Stromal cell of bone marrow (primary cell): ENCODE measurements at places on chromosomes 3 and 15.

DNA sequence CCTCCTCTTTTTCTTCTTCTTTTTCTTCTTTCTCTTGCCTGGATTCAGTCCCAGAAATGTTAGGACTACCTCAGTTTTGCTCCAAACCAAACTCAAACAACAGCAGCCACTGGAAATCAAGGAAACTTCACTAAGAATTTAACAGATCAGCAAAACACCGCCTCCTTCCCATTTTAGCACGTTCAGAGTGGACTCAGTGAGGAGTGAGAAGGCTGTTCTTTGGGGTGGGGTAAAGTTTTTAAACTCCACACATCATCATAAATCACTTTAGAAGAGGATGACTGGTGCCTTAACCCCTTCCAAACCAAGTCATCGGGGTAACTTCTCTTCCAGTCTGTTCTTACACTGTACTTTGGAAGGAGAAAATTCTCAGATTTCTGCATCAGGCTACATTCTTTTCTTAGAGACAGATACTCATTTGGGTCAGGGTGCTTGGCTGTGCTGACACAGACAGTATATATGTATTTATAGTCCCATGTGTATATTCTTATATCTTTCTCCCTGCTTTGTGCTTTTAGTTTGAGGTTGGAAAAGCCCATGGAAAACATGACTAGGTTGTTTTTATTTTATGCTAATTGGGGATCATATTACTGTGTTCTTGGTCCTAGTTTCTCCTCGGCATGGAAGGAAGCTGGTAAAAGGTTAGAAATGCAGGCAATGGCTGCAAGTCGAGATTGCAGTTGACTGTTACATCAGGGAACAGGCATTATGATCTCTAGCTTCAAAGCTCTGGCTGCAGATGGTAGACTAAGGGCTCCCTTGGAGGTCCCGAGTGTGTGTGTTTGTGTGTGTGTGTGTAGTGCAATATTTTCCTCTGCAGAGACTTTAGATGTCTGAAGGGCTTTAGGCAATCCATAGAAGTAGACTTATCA lies at the start of gene CCDC80:
Gene CCDC80, minus strand, starts transcription at position 214 of the 872 bp plus-strand sequence. CDS start 1,238 bp downstream, outside the sequence.
- peak; percentile 86 for DNase-seq

GRCh38 chr3:187900993-187901755 lies 155.9 kb upstream of the BCL6 start:
- no peak for DNase-seq

GRCh38 chr3:68018275-68018674 lies 363.9 kb upstream of the SUCLG2 start:
- no peak for DNase-seq

DNA sequence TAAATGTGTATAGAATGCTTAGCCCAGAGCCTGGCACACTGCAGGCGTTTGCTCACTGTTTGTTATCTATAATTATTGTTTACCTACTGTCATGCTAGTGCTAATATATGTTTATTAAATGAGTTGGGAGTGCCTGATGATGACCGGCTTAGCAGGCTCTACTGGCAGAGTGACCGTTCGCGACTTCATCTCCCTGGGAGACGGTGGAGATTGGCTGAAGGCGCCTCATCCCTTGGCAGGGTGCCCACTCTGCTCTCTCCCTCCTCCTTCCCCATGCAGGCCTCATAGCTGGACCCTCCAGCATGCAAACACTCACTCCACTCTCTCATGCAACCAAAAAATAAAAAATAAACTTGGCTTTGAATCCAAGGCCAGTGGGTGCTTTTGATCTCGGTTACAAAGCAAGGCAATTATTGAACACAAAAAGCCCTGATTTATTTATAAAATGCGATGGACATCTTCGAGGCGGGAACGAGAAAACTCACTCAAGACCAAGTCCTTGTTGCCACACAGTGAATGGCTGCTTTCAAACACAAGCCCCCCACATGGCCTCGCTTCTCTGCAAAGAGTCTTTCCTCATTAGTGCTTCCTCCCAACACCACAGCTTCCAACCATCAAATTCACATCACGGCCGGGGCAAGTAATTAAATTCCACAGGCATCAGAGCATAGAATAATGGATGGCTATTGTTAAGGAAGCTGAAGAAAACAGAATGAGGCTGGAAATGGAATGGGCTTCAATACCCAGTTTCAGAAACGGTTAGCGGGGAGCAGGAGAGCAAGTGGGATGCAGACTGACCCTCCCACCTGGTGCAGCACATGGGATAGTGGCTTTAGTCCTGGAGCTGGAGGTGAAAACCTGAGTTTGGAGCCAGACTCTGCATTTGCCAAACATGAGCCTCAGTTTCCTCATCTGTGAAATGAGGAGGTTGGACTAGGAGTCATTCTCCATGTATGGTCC lies 135.7 kb upstream of the RAD18 start:
- DNase-seq, result no peak

GRCh38 chr15:77004189-77004588 lies 9.3 kb downstream of the PSTPIP1 start:
- DNase-seq, result no peak

- DNase-seq, result no peak
These were observed 1.5 kb downstream of the TPRA1 start for GRCh38 chr3:127588806-127589577.

- DNase-seq, result no peak
These were observed 565.3 kb downstream of the CADM2 start for GRCh38 chr3:85524104-85524503.

DNA sequence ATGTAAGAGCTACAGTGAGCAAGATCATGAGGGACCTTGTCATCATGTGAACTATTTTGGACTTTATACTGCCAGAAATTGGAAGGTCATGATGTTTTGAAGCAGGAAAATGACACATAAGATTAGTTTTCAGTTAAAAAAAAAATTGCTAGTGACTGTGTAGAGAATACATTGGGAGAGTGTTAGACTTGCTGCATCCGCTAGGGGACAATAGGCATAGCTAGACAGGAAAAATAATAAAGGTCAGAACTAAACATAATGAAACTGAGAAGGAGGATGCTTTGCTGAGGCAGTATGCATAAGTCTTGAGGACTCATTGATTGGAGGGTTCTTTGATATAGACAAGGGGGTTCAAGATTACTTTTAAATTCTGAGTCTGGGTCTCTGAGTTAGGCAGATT lies 275.8 kb upstream of the KCNH8 start:
- DNase-seq, result no peak

DNA sequence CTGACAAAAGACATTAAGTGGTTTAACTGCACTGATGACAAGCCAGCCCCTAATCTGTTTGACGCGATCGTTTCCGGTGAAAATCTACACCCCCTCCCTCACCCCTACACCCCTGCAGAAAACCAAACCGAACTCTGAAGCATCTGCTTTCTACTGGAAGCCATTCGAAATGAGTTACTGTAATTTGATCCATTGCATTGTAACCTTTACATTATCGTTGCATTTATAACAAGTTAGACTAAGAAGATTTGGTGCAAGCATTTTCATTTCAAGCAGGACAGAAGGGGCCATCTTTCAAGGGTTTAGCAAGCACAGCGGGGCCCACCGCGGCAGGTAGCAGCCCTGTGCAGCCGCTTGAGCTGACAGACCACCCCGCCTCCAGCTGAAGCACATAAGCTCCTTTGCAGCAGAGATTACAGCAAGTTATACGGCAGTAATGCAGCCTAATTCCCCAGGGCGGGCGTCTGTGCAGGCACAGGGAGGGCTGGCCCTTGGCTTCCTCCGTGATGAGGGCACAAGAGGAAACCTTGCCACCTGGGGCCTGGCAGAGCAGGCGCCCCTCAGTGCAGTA lies 79.3 kb downstream of the CHSY1 start:
- no peak for DNase-seq

GRCh38 chr3:43024181-43024885 lies 45.2 kb downstream of the GASK1A start:
- no peak for DNase-seq

DNA sequence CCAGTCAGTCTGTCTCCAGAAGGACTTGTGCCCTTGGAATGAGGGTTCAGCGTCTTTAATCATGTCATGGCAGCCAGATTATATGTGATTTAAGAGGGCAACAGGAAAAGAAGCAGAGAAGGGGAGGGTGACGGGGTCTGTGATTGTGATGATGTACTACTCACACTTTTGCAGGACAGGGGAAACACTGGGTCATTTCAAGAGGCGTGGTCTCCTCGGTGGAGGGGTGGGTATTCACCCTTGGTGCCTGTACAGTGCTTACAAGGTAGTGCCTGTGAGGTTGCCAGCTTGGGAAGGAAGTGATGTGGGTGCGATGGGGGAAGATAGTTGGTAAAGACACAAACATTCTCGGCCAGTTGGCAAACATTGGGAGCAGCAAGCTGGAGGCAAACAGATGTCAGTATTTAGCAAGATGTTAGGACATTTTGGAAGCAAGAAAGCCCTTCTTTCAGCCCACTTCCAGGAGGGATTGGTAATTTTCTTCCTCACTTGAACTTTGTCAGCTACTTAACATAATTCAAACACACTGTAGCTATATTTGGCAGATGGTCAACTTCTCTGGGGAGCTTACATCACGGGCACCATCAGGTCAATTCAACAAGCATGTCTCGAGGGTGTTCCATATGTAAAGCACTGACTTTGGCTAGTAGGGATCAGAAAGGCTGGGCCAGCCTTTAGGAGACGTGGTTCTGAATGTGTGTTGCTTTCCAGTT lies 71.4 kb upstream of the ROPN1 start:
- peak; percentile 21 for DNase-seq

DNA sequence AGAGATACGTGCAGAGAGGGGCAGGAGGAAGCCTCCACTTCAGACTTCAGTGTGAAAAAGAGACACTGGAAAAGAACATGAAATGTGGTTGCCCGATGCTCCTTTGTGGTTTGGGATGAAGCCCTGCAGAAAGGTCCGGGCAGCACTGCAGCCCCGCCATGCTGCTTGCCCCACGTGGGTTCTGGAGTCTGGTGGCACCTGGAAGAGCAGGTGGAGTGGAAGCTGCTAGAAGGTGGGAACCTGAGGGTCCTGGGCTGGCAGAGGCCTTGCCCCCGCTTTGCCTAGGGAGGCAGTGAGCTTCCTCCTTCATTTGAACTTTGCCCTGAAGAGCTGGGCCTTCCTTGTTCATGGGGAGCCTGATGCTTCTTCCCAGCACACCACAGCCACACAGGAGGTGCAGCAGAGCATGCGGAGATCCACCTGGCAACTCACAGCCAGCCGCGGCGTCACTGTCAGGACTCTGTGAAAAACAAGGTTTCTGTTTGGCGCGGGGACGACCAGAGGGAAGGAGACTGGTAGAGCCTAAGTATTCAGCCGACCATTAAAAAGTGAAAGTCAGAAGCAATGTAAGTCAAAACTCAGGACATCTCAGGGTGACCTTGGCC lies 59.0 kb downstream of the APBA2 start:
- no peak for DNase-seq

- DNase-seq, result no peak
These were observed 13.6 kb downstream of the ARF4 start for GRCh38 chr3:57583544-57583943.

DNA sequence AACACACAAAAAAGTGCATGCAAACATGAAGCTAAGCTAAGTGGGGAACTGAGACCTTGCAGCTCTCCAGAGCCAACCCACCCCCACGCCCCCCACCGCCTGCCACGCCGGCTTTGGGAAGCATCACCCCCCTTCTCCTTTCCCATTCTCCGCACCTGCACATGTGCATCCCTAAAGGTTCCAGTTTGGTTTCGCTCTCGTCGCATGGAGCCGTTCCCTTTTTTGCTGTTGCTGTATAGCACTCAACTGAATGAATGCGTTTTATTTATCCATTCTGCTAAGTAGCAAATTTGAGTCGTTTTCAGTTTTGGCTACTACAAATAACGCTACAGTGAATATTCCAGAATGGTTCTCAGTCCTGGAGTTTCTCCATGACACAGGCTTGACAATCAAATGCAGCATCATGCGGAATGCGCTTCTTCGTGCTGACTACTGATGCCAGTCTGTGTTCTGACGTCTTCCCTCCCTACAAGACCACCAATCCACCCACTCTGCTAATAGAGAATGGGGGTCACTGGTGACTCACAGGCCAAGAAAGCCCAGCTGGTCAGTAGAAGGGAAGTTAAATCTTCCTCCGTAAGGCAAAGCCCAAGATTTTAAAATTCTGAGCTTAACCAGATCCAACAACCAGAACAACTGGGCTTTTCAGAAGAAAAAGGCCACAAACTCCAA lies 115.3 kb downstream of the XXYLT1 start:
- DNase-seq, result no peak

DNA sequence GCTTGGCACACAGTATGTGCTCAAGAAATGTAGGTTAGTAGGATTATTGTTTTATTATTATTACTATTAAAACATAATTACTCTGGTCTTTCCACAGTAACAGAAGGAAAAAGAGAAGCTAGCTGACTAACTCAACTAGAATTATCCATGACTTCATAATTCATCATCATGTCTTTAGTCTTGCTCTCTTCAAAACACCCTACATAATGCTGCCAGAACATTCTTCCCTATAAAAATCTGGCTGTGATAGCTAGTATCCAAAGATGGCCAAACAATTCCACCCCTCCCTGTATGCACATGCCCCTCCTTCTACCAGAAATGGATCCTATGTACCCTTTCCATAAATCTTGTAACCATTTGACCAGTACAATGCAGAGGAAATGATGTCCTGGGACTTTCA lies 48.8 kb upstream of the SRGAP3 start:
- DNase-seq, result peak; percentile 52

DNA sequence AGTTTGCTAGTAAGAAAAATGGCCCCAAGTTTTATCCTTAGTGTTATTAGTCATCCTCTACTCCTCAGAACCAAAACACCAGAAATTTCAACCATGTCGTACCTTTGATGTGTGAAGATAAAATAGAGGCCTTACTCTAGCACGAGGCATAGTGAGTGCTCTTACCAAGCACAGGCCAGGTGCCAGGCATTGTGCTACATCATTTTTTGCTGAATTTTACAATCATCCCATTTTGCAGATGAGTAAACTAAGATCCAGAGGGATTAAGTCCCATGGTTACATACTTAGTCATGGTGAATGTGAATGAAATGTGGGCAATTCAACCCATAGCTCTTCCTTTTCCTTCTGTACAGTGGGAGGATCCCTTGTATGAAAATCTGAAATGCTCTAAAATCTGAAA lies 15.2 kb downstream of the LMCD1 start:
- no peak for DNase-seq

DNA sequence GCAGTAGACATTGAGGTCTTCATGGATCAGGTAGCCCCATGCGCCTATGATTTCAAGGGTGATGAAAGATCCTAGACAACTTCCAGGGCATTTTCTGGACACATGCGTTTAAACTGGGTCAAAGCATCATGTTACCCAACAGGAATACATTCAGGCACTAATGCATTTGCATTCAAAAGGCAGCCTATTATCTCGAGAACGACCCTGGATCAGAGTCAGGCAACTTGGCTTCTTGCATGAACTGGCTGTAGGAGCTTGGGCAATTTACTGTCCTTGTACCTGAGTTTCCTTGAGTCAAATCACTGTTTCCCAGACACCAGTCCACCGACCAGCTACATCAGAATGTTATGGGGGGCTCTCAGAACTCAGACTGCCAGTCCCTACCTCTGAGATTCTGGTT lies 51.5 kb upstream of the CHST2 start:
- no peak for DNase-seq
